ENCODE measurements at places on chromosomes 11 and 22. TPM values are rescaled to one million over a fixed set of nuclear protein-coding genes. Genes with fewer than 3 reads are reported as not detected.
A peak's percentile ranks its signal among the peaks of the same experiment; 100 is the strongest.

DNA sequence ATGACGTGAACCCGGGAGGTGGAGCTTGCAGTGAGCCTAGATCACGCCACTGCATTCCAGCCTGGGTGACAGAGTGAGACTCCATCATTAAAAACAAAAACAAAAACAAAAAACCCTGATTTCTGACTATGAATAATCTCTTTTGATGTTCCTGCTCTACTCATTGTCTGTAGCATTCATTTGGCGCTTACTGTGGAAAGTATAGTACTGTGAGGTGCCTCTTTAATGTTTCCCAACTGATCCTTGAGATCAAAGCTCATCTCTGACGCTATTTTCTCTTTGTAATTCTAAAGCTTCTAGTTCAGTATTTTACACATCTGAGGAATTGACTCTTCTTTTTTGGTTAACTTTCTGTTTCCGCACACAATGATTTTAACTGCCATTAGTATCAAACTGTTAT lies 60.0 kb downstream of the GRK3 start:
- DNase-seq, result no peak

GRCh38 chr11:17230867-17231851 lies 23.4 kb upstream of the PIK3C2A start:
- no peak for DNase-seq

DNA sequence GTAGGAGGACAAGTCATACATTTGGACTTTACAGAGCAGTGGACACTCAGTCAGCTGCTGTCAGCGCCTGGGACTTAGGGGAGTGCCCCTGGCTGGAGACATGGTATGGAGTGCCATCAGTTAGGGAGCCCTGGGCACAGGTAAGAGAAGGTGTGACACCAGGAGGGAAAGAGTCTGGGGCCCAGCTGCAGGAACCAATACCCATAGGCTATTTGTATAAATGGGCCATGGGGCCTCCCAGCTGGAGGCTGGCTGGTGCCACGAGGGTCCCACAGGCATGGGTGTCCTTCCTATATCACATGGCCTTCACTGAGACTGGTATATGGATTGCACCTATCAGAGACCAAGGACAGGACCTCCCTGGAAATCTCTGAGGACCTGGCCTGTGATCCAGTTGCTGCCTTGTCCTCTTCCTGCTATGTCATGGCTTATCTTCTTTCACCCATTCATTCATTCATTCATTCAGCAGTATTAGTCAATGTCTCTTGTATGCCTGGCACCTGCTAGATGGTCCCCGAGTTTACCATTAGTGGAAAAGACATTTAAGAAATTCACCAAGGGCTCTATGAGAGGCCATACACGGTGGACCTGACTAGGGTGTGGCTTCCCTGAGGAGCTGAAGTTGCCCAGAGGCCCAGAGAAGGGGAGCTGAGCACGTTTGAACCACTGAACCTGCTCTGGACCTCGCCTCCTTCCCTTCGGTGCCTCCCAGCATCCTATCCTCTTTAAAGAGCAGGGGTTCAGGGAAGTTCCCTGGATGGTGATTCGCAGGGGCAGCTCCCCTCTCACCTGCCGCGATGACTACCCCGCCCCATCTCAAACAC lies 850 bp upstream of the MIF start:
- no peak for DNase-seq

DNA sequence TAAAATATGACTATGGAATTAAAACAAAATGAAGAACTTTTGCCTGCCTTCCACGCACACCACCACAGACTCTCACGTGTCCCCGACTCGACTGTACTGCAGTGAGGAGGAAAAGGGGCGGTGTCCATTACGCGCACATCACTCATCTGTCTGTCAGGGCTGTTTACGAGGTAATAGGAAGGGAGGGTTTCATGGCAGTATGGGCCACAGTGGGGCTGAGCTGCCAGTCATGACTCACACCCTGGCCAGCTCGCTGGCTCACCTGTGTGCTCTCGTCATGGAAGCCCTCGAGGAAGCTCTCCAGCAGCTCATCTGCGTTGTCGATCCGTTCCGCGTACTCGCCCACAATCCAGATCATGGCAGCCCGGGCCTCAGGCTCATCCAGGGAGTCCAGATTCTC lies 33.5 kb upstream of the RASL10A start:
- peak; percentile 25 for DNase-seq

TNNT3 gene
- total RNA-seq, result 4.7 TPM

- no peak for DNase-seq
These were observed 36.0 kb downstream of the SLN start for GRCh38 chr11:107675902-107676301.

- no peak for DNase-seq
These were observed 11.7 kb upstream of the VPS37C start for GRCh38 chr11:61172888-61173287.

- DNase-seq, result no peak
These were observed 34.4 kb upstream of the RASD2 start for GRCh38 chr22:35506259-35506570.

DNA sequence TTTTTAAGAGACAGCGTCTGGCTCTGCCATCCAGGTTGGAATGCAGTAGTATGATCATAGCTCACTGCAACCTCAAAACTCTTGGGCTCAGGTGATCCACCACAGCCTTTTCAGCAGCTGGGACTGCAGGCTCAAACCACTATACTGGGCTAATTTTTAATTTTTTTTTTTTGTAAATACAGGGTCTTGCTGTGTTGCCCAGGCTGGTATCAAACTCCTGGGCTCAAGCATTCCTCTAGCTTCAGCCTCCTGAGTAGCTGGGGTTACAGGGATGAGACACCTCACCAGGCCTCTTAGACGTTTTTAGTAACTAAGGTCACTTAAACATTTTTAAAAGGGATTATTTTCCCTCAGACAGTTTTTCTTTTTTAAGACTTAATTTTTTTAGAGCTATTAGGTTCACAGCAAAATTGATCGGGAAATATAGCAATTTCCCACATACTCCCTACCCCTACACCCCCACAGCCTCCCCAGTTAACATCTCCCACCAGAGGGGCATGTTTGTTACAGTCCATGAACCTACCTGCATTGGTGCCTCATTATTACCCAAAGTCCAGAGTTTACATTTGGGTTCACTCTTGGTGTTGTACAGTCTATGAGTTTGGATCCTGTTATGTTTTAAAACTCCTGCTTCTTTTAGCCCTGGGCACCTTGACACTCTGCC lies 3.9 kb downstream of the BCR start:
- DNase-seq, result no peak

TRIM49D1 gene
- total RNA-seq, result not detected

DNA sequence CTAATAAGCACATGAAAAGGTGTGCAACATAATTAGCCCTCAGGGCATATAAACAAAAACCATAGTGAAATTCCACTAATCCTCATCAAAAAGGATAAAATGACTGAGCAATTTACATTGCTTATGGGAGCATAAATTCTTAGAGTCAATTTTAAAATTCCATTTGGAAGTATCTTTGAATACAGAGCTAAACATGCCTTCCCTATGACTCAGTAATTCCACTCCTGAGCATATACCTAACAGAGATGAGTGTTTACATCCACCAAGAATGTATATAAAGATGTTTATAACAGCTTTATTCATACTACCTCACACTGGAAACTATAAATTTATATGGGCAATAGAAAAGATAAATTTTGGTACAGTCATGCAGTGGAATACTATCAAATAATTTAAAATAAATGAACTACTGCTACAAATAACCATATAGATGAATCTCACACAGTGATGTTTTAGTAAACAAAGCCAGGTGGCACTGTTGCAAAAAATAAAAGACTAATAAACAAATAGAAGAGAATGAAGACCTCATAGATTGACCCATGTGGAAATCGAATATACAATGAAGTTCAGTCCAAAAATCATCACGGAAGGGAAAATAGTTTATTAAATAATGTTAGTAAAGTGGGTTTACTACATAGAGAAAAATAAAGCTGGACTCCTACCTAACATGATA lies 8.2 kb upstream of the OR2D2 start:
- no peak for DNase-seq

DNA sequence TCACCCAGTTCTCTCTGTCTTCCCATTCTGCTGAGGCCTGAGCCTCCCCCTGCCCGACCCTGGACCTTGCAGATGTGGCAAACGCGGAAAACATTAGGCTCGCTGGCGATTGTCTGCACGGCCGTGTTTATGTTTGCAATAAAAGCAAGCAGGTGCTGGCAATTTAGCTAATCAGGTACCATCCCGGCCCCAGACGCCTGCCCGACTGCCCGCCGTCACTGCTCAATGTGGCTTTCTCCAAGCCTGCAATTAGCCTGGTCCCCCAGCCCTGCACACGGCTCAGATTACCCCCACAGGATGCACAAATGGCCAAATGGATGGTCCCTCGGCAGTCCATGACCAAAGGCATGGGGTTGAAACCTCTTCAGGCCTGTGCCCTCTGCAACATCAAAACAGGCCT lies 259.7 kb downstream of the MN1 start:
- DNase-seq, result no peak

GRCh38 chr11:126398296-126398695 lies 42.8 kb downstream of the ST3GAL4 start:
- no peak for DNase-seq

TREH gene
- total RNA-seq, result 0.30 TPM

DNA sequence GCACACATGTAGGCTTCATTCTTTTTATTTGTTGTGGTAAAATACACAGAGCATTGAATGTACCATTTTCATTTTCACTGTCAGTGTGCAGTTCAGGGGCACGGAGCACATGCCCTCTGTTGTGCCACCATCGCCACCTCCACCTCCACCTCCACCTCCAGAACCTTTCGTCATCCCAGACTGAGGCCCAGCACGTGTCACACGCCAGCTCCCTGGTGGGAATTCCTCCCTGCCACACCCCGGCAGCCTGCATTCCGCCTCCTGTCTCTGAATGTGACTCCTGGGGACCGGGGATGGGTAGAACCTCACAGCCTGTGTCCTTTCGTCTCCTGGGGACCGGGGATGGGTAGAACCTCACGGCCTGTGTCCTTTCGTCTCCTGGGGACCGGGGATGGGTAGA lies 10.9 kb downstream of the GRAMD4 start:
- no peak for DNase-seq

TUG1 gene
- 64.4 TPM for total RNA-seq

DNA sequence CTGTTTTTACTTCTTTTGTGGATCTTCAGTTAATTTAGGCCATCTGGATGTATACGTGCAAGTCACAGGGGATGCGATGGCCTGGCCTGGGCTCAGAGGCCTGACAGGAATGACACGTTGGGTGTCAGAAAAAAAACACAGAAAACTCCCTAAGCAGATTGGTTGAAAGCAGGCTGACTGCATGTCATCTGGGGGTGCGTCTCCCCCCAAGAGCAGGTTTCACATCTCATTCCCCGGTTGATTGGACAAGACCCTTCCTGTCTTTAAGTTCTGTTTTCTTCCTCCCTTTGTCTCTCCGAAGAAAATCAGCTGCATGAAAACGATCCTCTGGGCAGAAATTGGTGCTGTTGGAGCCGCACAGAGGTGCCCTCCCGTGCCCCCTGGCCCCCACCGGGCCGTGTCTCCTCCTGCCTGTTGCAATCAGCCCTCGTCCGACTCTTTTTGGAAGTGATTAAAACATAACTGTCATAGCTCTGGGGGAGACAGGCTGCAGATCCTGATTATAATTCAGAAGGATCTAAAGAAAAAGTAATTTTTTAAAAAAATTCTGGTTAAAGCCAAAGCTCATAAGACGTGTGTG lies 71.8 kb upstream of the PARVG start:
- no peak for DNase-seq

HOATZ gene
- 15.0 TPM for total RNA-seq

DNA sequence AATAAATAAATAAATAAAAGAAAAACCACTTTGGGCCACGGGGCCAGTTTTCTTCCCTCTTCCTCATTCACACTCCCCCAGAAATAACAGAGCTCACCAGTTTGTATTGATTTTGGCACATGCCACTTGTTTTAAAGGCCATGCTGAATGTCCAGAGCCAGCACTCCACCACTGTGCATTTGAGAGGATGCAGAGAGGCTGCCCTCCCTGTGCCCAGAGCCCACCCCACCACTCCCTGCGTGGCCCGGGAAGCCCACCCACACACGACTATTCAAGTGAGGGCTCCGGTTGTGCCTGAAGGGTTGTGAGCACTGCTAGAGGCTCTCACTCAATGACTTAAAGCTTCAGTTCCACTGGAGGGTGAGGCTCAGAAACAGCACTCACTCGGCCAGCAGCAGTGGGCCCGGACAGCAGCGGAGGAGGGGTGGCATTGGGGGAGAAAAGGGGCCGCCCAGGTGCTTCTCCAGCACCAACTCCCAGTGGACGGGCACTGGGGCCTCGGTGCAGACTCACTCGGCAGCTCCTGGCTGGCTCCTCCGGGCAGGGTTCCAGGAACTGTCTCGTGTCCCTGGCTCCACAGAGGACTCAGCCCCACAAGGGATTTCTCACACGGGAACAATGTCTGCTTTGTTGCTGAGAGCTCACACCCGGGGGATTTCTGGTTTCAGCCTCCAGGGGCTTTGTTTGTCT lies 112.7 kb downstream of the SHANK2 start:
- peak; percentile 70 for DNase-seq

DNA sequence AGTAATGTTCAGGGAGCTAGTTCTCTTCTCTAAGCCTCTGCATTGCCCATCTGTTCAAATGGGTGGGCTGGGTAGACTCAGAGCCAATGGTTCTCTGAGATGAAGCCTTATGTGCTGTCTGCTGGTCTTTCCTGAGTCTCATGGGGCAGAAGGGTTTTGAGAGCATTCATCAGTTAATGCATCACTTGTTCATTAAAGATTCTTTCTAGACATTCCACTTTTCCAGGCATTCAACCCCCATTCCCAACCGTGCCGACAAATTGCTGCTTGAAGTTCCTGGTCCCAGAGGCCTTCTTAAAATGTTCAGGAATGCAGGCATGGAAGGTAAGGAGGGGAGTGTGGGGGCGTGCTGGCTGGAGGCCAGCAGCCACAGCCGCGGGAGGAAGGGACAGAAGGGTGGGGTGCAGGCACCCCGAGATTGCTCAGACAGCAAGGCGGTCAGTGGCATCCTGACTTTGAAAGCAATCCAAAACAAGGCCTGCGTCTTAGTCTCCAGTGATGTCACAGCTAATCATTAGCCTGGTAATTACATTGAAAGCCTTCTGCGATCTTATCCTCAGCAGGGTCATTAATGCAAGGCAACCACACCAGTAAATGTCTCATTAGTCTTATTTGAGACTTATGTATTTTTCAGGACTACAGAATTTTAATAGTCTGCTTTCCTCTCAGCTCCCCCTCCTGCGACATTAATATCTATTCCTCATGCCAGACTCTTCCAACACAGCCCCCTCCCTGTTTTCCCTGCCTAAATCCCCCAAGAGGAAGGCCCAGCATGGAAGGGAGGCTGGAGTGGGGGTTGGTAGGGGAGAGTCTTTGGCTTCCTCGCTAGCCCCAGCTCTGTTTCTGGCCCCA lies 328.8 kb downstream of the MIAT start:
- DNase-seq, result no peak

Measured in lower lobe of right lung (tissue), 2 donors.